ENCODE measurements at places on chromosomes 2 and 18.

GRCh38 chr2:144015655-144016245 lies 504.2 kb downstream of the ZEB2 start:
- DNase-seq: no peak

DNA sequence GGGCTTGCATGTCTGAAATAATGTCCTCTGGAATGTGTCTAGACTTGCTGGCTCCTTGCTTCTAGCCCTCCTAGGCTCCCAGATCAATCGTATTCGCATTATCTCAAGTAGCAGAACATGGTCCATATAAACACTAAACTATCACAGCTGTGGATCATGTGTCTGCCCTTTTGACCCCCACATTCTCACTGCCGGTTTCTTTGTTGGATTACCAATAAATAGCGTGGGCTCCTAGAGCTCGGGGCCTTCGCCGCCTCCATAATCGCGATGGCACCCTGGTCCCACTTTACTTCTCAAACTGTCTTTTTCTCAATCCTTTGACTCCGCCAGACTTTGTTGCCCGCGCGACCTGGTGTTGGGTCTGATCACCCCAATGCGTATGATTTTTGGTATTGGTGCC lies 6.3 kb upstream of the SCYGR8 start:
- no peak for DNase-seq

- no peak for DNase-seq
Observed at GRCh38 chr2:27134781-27135477, 493 bp upstream of the PREB start.

DNA sequence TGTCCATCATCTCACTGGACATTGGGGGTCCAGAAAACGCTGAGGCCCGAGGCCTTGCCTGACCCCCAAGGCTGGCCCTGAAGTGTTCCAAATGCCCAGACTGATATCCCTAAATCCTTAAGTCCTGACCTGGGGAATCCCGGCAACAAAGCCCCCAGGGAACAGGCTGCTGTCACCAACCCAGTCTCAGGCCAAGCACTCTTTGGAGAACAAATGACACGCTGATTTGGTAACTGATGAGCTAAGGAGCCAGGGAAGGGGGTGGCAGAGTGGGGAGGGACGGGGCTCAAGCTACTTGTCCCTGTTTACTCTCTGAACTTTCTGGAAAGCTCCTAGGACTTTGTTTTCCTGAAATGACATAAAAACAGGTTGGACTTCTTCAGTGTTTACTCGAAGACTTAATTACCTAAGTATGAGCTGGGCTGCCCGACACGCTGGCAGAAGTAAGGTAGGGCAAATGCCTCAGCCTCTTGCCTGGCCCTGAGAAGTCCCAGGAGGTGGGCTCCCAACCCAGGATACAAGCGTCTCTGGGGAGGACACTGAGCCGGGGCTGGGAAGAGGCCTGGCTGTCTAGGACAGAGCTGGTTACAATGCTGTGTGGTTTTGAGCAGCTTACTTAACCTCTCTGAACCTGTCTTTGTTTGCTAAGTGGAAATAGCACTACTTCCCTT lies 105.5 kb upstream of the GLI2 start:
- DNase-seq: no peak

DNA sequence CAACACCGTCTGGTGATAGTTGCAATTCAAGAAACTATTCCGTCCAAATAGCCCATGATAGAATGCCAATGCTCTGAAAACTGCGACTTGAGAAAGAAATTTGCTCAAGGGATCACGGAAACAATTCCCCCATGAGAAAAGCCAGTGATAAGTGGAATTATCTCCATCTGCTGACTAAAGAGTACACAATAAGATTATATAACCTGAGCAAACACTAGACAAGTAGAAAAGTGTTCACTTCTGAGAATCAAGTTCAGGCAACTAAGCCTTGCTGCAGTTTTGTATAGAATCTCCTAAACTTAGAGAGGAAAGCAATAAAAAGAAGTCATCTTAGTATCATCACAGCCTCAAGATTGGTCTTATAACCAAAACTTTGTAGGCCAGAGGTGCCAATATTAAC lies 336.3 kb upstream of the NRXN1 start:
- no peak for DNase-seq

- DNase-seq: no peak
Observed at GRCh38 chr2:96167407-96168013, 22.3 kb upstream of the DUSP2 start.

DNA sequence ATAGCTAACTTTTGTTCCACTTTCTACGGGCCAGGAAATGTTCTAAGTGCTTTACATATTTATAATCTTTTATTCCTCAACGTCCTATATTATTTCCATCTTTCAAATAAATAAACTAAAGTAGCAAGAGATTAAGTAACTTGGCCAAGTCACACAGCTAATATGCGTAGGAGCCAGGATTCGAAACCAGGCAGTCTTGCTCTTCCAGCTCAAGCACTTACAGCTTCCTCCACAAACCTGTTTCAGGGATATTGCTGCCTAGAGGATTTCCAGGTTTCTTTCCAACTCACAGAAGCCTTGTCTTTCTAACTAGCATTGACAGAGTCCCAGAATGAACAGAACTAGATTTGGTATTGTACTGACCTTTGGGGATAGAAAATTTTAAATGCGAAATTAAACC lies 102.5 kb downstream of the FIGN start:
- DNase-seq: no peak

GRCh38 chr18:26378701-26379100 lies 152.5 kb downstream of the TAF4B start:
- DNase-seq: no peak

GRCh38 chr18:56460581-56460980 lies 177.8 kb downstream of the TXNL1 start:
- no peak for DNase-seq

DNA sequence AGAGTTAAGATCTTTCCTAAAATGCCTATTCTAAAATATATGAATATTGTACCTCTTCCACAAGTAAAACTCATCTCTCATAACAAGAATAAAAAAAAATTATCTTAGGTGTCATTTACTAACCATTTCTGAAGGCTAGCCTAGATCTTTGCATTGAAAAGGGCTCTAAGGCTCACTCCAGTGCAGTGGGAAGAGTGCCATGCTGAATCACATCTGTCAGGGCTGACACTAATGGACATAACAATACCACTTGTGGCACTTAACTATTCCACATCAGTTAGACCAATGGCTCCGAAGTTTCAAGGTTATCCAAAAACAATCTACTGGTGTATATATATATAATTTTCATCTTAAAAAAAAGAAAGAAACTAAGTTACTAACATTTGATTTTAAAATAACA lies 130.2 kb downstream of the EXOC6B start:
- no peak for DNase-seq

GRCh38 chr2:223306371-223306770 lies 254.4 kb downstream of the KCNE4 start:
- no peak for DNase-seq

DNA sequence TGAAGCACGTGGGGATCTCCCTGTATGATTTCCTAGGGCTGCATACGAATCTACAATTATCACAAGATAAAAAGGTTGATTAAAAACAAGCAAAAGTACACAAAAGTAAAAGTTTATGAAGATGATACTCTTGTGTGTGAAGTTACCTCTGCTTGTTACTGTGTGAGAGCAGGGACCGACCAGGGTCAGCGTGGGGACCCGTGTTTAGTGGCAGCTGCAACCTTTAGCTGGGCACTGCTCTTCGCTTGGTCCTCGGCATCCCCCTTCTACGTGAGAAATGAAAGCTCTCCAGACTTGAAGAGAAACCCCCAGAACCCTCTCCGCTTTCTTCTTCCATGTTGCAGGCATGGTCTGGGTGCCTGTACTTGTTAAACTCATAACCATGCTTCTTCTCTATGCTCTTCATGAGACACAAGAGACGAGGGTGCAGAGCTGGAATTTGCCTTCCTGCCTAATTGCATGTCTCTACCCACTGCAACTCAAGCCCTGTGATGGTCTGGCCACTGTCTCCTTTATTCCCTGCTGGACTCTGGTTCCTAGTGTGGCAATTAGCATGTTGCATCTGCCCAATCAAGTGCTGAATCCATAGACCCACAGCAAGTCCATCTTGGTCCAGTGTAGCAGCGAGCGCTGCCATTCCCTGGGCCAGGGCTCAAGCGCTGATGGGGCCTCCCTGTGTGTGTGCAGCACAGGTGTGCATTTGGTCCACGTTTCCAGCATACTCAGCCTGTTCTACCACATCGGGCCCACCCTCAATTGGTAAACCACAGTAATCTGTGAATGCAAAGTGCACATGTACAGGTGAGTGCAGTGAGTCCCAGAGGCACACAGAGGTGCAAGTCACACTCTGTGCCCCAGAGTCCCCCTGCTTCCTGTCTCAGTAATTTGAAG lies 88.5 kb downstream of the TWIST2 start:
- DNase-seq: no peak

- no peak for DNase-seq
Observed at GRCh38 chr2:85166021-85166420, 32.8 kb downstream of the TCF7L1 start.

DNA sequence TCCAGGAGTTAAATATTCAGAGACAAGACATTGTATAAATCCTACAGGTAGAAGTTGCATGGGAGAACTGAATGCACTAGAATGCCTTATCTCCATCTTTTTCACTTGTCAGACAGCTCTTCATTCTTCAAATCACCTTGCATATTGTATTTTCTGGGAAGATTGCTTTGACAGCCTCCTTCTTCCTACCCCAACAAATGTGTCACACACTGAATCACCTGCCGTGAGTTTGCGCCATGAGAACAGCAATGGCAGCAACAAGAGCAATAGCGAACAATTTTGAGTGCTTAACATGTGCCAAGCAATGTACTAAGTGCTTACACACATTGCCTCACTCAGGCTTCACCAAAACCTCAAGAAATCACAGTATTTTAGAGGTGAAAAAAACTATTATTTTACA lies 161.3 kb upstream of the REG3G start:
- no peak for DNase-seq

DNA sequence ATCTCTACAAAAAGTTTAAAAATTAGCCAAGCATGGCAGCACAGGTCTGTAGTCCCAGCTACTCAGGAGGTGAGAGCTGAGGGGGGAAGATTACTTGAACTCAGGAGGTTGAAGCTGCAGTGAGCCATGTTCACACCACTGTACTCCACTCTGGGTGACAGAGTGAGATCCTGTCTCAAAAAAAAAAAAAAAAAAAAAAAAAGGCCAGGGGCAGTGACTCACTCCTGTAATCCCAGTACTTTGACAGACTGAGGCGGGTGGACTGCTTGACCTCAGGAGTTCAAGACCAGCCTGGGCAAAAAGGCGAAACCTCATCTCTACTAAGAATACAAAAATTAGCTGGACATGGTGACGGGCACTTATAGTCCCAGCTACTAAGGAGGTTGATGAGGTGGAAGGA lies 37.0 kb downstream of the PUM2 start:
- no peak for DNase-seq

DNA sequence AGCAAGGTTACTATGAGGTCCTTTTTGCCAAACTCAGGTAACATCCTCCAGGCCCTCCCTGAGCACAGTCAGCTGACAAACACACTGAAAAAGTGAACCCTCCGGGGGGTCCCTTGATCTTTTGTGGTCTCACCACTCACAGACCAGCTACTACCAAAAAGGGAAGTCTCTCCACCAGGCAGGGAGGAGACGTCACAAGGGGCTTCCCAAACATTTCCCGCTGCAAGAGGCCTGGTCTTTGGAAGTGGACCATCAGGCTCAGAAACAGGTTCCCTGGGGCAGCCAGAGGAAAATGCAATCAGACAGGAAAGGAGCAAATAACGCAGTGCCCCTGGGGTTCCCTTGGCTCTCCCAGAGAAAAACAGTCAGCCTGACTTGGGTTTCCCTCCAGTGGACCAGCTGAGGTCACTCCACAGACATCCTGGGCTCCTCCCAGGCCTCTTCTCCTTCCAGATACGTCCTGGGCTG lies 38.7 kb upstream of the POMC start:
- no peak for DNase-seq

GRCh38 chr2:73359915-73360697 lies 25.5 kb upstream of the ALMS1 start:
- DNase-seq: peak; percentile 2

GRCh38 chr2:128520791-128521190 lies 202.1 kb upstream of the HS6ST1 start:
- no peak for DNase-seq

- DNase-seq: peak; percentile 83
Observed at GRCh38 chr2:105454801-105455485, 56.1 kb upstream of the FHL2 start.

DNA sequence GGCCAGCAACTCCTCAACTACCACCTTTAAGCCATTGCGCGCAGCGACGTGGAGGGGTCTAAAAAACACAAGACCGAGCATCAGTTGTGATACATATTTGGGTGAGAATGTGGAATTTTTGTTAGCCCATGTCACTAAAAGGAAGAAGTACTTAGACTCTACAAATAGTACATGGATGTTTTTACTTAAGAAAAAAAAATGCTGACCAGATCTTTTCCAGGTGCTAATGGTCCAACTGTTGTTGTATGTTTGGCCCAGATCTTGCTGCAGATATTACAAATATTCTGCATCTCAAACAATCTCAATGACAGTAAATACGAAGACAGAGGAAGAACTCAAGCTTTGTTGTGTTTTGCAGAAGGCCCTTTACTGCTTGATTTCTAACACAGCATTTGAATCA lies 67.1 kb upstream of the PGAP1 start:
- DNase-seq: no peak

DNA sequence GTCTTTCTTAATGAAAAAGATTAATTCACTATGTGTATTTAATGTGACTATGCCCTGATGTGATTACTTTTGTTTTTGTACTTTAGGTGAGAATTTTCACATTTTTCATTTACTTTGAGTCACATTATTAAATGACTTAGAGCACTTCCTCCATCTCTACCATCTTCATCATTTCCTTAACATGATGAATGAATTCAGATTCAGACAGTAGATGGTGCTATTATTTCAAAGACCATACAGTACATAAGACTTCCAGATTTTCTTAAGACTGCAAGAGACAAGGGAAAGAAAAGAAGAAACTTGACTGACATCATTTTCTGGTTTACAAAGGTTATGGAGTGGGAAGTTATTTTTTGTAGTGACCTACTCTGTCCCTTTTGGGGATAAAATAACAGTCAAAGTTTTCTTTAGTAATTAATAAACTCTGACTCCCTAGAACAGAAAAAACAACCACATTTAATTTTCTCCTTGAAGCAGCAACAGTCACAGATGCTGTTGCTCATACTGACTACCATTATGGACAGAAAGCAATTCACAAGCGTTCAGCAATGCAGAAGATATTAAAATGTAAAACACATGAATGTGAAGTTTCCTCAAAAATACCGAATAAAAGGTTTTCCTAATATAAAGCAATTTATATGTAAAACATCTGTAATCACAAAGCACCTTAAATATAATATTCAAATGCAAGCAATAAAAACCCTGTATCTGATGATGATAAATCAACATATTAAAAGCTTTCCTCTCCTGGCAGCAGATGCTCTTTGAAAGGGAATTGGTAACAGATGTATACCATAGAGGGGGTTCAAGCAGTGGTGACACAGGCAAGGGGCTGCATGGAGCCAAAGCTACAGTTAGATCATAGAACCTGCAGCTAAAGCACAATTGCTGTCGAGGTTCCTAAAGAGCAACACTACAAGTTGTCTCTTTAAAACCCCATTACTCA lies 1010.9 kb upstream of the NXPH2 start:
- peak; percentile 22 for DNase-seq

All from kidney glomerular epithelial cell (primary cell).